ENCODE measurements at places on chromosomes 12 and 14. TPM values are rescaled to one million over a fixed set of nuclear protein-coding genes. Genes with fewer than 3 reads are reported as not detected.
A peak's percentile ranks its signal among the peaks of the same experiment; 100 is the strongest.

DNA sequence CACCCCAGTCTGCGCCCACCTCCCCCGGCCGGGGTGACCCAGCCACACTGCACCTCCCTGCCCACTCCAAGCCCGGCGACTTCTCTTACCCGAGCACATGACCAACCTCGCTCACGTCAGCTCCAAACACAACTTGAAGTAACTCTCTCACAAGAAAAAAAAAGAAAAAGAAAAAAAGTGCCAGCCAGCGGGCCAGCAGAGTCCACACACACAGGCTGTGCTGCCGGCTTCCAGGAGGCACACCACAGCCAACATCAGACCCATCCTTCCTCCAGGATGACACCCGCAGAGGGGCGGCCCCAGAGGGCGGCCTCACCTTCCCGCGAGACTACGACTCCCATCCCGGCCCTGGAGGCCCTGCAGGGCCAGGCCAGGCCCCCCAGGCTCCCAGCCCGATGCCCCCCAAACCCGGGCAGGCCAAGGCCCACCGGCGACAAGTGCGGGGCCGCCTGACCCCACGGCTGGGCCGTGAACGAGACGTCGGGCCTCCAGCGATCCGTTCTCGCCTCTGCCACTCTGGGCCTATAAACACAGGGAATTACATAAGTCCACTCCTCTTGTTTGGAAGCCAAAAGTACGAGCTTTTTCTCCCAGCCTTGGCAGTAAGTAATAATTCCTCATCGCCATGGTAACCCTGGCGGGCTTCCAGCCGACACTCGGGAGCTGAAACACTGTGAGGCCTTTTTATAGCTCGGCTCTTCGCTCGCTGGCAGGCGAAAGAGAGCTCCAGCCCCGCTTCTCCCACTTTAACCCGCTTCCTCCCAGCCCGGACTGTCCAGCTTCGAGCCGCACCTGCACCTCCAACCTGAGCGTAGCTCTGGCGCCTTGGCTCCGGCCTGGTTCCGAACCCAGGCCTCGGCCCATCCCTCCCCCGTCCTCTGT is 49.1 kb downstream of the NCOR2 start:
- peak; percentile 100 for DNase-seq
- peak overlapping the region; percentile 97 for H3K27ac ChIP-seq
- peak overlapping the region; percentile 20 for H3K4me3 ChIP-seq
- H3K36me3 ChIP-seq: peaks cover 5% of the 10 kb centered on the region
- no peaks in the 10 kb centered on the region for H3K27me3 ChIP-seq
- peaks cover 96% of the 10 kb centered on the region for H3K4me1 ChIP-seq

DNA sequence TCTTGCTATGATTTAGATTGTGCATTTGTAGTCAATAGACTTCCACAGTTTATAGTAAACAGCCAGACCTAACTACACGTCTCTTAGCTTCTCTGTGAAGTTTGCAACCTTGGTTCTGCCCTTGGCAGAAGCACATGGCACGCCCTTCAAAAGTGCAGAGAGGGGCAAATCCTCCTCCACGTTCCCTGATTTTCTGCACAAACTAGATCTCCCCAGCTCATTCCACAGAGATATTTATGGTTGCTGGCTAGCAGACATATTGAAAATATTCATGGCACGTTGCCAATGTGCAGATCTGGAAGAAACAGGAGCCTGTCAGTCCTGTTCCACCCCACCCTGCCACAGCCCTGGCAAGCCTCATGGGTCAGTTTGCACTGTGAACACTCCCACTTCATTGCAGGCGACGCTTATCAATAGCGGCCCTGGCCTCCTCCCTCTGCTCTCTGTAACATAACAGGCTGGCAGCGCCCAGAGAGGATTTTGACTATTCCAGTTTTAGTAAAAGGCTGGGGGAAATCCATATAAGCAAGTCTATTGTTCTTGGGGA is 6.5 kb upstream of the LGALS3 start:
- H3K27ac ChIP-seq: no peak overlapping the region
- H3K4me1 ChIP-seq: peaks cover 44% of the 10 kb centered on the region
- no peaks in the 10 kb centered on the region for H3K36me3 ChIP-seq
- no peak overlapping the region for H3K4me3 ChIP-seq
- no peak for DNase-seq

GRCh38 chr12:28578361-28578760 is 388.1 kb downstream of the CCDC91 start:
- no peaks in the 10 kb centered on the region for H3K36me3 ChIP-seq
- no peak for DNase-seq
- H3K27ac ChIP-seq: peak overlapping the region; percentile 39

DNA sequence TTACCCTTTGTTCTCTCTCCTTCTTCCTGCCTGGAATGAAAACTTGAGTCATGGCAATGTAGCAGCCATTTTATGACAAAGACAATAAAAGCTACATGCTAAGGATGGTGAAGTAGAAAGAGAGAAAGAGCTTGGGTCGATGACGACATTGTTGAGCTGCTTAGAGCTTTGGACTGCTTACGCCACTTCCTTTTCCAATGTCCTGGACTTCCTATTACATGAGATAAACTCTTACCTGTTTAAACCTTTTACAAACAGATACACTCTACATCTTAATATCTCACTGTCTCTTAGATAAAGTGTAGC is 70.1 kb downstream of the PEBP1 start:
- no peaks in the 10 kb centered on the region for H3K36me3 ChIP-seq
- no peak overlapping the region for H3K4me3 ChIP-seq
- no peak for DNase-seq
- H3K27ac ChIP-seq: no peak overlapping the region
- no peaks in the 10 kb centered on the region for H3K27me3 ChIP-seq

DNA sequence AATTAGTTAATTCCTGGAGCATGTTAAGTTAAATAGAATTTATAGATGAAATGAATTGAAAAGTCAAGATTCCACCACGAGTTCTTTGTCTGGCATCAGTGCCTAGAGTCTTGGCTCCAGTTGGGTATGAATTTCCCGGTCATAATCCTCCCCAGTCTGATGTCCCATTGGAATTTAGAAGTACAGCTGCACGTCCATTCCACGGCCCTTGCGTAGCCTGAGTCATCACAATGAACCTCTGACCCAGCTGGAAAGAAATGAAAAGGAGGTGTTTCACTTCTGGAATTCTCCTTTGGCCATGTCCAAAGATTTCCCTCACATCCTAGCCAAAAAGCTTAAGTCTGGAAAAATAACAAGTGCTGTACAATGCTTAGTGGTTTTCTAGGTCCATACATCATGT is 122.7 kb downstream of the KICS2 start:
- no peaks in the 10 kb centered on the region for H3K27me3 ChIP-seq
- peaks cover 32% of the 10 kb centered on the region for H3K4me1 ChIP-seq
- H3K36me3 ChIP-seq: no peaks in the 10 kb centered on the region
- H3K27ac ChIP-seq: peak overlapping the region; percentile 76
- DNase-seq: peak; percentile 83
- H3K4me3 ChIP-seq: no peak overlapping the region

- no peak for DNase-seq
- no peaks in the 10 kb centered on the region for H3K36me3 ChIP-seq
- H3K4me1 ChIP-seq: peaks cover 7% of the 10 kb centered on the region
- H3K4me3 ChIP-seq: no peak overlapping the region
- no peak overlapping the region for H3K27ac ChIP-seq
Measured at GRCh38 chr14:67887478-67887877, 67.9 kb downstream of the RAD51B start.

DNA sequence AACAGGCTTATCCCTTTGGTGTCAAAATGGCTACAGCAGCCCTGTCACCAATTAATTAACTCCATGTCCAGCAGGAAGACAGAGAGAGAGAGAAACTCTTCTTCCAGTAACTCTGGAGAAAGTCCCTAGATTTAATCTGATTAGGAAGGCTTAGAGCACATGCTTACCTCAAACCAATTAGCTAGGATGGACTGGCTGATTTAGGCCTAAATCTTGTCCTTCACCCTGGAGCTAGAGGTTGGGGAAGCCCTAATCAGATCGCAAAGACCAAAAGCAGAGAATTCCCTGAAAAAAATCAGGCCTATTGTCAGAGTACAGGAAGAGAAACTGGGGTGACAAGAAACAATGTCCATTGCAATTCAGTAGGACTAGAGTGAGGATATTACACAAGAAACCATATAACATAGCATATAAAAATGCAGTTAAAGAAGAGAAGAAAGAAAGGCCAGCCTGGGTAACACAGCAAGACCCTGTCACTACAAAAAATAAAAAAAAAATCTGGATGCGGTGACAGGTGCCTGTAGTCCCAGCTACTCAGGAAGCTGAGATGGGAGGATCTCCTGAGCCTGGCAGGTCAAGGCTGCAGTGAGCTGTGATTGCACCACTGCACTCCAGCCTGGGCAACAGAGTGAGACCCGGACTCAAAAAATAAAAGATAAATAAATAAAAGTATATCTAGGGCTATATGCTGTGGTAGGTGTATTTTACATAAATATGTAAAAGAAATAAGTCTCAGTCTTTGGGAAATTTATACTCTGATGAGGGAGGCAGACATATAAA is 34.9 kb upstream of the TUBA1A start:
- no peak for DNase-seq
- no peaks in the 10 kb centered on the region for H3K36me3 ChIP-seq
- no peak overlapping the region for H3K4me3 ChIP-seq
- no peaks in the 10 kb centered on the region for H3K4me1 ChIP-seq

- no peak overlapping the region for H3K4me3 ChIP-seq
- H3K27ac ChIP-seq: no peak overlapping the region
- DNase-seq: no peak
- H3K4me1 ChIP-seq: no peaks in the 10 kb centered on the region
Measured at GRCh38 chr12:49777800-49778748, 36.7 kb downstream of the TMBIM6 start.

DNA sequence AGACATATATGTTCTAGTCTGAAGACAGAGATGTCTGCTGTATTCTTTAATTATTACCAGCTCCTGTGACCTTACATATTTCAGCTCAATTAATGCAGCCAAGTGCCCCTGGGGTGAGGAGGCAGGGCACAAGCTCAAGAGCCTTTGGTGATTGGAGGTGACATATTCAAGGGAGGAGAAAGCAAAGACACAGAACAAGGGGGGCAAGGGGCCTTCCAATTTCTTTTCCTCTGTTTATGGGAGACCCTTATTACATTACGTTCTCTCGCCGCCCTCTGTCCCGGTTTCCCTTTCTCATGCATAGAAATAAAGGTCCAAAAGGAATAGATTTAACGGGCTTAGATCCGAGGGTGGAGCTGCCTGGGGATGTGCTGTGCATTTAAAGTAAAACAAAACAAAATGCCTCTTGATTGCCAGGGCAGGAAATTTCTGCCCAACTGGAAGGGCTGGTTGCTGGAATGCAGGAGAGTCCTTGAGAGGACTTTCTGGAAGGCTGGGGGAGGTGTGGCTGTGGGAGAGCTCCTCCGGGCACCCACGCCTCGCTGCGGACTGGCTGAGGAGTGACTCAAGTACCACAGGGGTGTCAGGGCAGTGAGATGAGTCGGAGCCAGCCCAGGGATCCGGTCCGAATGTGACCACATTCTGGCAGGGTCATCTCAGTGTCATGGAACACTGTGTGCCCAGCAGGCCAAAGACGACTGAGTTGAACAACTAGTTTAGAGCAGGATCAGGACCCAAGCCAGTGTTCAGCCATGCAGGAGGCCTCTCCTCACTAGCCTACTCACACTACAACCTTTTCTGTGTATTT is 32.1 kb upstream of the GSG1 start:
- no peak overlapping the region for H3K27ac ChIP-seq
- H3K36me3 ChIP-seq: no peaks in the 10 kb centered on the region
- DNase-seq: no peak
- no peak overlapping the region for H3K4me3 ChIP-seq
- no peaks in the 10 kb centered on the region for H3K27me3 ChIP-seq
- no peaks in the 10 kb centered on the region for H3K4me1 ChIP-seq

- H3K4me1 ChIP-seq: no peaks in the 10 kb centered on the region
- DNase-seq: peak; percentile 98
- peak within 1 kb of the TSS; percentile 95 for H3K4me3 ChIP-seq
- H3K27ac ChIP-seq: peak within 1 kb of the TSS; percentile 64
Measured at GRCh38 chr12:118016424-118017264, at the start of gene RFC5. Gene RFC5, plus strand, starts transcription at chr12:118016703. Its CDS starts 125 bp downstream, at chr12:118016828.

- H3K27me3 ChIP-seq: no peaks in the 10 kb centered on the region
- no peak overlapping the region for H3K4me3 ChIP-seq
- H3K27ac ChIP-seq: no peak overlapping the region
- DNase-seq: no peak
Measured at GRCh38 chr12:114339626-114340025, 66.3 kb downstream of the TBX5 start.

GRCh38 chr14:66595394-66595793 is 87.4 kb downstream of the GPHN start:
- H3K27ac ChIP-seq: no peak overlapping the region
- no peaks in the 10 kb centered on the region for H3K4me1 ChIP-seq
- DNase-seq: peak; percentile 36
- H3K4me3 ChIP-seq: no peak overlapping the region

DNA sequence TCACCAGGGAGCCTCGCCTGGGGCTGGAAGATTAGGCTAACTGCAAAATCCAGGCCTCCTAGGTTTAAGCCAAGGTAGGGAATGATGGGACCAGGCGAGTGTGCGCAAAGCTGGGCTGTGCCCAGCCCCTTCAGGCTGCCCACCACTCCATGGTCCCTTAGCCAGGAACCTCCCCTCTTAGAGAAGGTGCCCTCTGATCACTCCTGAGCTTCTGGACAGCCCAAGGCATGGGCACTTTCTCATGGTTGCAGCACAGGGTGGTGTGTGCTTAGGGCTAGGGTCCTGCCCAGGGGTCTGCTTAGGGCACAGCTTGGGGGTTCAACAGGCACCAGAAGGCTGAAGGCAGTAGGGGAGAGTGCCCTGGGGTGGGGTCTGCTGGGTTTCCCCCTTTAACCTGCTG is 69.0 kb downstream of the PRIMA1 start:
- peak; percentile 43 for DNase-seq
- no peaks in the 10 kb centered on the region for H3K27me3 ChIP-seq
- no peaks in the 10 kb centered on the region for H3K4me1 ChIP-seq
- H3K4me3 ChIP-seq: no peak overlapping the region
- H3K36me3 ChIP-seq: no peaks in the 10 kb centered on the region

GRCh38 chr12:39605996-39606395 is 13.6 kb downstream of the ABCD2 start:
- H3K27ac ChIP-seq: no peak overlapping the region
- peaks cover 6% of the 10 kb centered on the region for H3K4me1 ChIP-seq
- H3K4me3 ChIP-seq: no peak overlapping the region
- no peak for DNase-seq
- no peaks in the 10 kb centered on the region for H3K27me3 ChIP-seq

The STAC3 gene
- total RNA-seq: 1.2 TPM

The JKAMP gene
- 26.6 TPM for total RNA-seq

The ZDHHC22 gene
- 0.95 TPM for total RNA-seq

The C1S gene
- total RNA-seq: 441 TPM

The DCAF5 gene
- total RNA-seq: 36.4 TPM

Measured in sigmoid colon (tissue), 7 donors.